ENCODE measurements at places on chromosomes 1 and 21. TPM values are rescaled to one million over a fixed set of nuclear protein-coding genes. Genes with fewer than 3 reads are reported as not detected.

SAMD11 gene
- not detected for total RNA-seq

CASZ1 gene
- total RNA-seq: 18.8 TPM

TMOD4 gene
- not detected for total RNA-seq

DCST1 gene
- 0.21 TPM for total RNA-seq

ENSA gene
- 147 TPM for total RNA-seq

PPFIA4 gene
- 0.73 TPM for total RNA-seq

OVAAL gene
- total RNA-seq: not detected

XCL2 gene
- total RNA-seq: 12.7 TPM

KRTAP20-1 gene
- total RNA-seq: not detected

SYPL2 gene
- total RNA-seq: not detected

OPRD1 gene
- not detected for total RNA-seq

TMCO1 gene
- 31.9 TPM for total RNA-seq

RHD gene
- 1.2 TPM for total RNA-seq

PADI2 gene
- 9.1 TPM for total RNA-seq

TINAGL1 gene
- total RNA-seq: not detected

RIPK4 gene
- 0.31 TPM for total RNA-seq

RWDD3 gene
- 13.7 TPM for total RNA-seq

LRRC71 gene
- not detected for total RNA-seq

SLC44A5 gene
- 0.52 TPM for total RNA-seq

TMEM183A gene
- total RNA-seq: 207 TPM

FNDC10 gene
- total RNA-seq: 1.2 TPM

ZNF593OS gene
- total RNA-seq: not detected

PEX10 gene
- 7.5 TPM for total RNA-seq

LCE1F gene
- not detected for total RNA-seq

KRTAP19-1 gene
- not detected for total RNA-seq

FAM177B gene
- 0.63 TPM for total RNA-seq

GJA9 gene
- total RNA-seq: not detected

PTAFR gene
- 16.3 TPM for total RNA-seq

STUM gene
- total RNA-seq: not detected

LRRC40 gene
- total RNA-seq: 25.7 TPM

AGTRAP gene
- total RNA-seq: 62.0 TPM

HES4 gene
- 3.6 TPM for total RNA-seq

TMEM53 gene
- total RNA-seq: 0.52 TPM

PTGFR gene
- total RNA-seq: under 0.01 TPM

C1orf216 gene
- total RNA-seq: 1.8 TPM

MATN1 gene
- 1.6 TPM for total RNA-seq

MFSD2A gene
- total RNA-seq: 8.4 TPM

LIPI gene
- total RNA-seq: not detected

TMEM59 gene
- total RNA-seq: 186 TPM

ARHGEF19 gene
- 1.9 TPM for total RNA-seq

C1orf87 gene
- total RNA-seq: not detected

PLA2G4A gene
- total RNA-seq: 2.2 TPM

CLDN17 gene
- not detected for total RNA-seq

Measured in mononuclear cell (primary cell).